ENCODE measurements at places on chromosomes 12 and 14.

GRCh38 chr14:79473651-79474050 lies 737.7 kb downstream of the DIO2 start:
- no peak for DNase-seq

DNA sequence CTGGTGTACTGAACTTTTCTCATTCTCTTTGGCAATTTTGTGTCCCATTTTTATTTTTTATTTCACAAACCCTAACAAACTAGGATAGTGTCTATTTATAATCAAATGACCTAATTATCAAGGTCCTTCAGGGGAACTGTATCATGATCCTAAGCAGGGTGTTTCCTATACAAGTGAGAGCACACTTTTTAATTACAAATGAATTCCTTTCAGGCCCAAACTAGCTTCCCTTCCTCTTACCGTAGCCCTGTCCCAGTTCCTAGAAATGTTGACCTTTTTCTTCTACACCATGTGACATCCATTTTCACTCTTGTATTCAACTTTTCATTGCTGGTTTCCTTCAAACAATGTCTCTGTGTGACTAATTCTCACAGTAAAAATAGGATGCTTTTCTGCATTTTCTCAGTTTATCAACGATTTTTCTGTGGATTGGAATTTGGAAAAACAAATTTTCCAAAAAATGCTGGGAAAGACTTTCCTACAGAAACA lies 411.4 kb downstream of the CCDC91 start:
- DNase-seq = no peak

- no peak for DNase-seq
Observed at GRCh38 chr14:53412819-53413675, 259.9 kb upstream of the DDHD1 start.

GRCh38 chr12:19298836-19299605 lies 140.3 kb upstream of the AEBP2 start:
- DNase-seq = no peak

DNA sequence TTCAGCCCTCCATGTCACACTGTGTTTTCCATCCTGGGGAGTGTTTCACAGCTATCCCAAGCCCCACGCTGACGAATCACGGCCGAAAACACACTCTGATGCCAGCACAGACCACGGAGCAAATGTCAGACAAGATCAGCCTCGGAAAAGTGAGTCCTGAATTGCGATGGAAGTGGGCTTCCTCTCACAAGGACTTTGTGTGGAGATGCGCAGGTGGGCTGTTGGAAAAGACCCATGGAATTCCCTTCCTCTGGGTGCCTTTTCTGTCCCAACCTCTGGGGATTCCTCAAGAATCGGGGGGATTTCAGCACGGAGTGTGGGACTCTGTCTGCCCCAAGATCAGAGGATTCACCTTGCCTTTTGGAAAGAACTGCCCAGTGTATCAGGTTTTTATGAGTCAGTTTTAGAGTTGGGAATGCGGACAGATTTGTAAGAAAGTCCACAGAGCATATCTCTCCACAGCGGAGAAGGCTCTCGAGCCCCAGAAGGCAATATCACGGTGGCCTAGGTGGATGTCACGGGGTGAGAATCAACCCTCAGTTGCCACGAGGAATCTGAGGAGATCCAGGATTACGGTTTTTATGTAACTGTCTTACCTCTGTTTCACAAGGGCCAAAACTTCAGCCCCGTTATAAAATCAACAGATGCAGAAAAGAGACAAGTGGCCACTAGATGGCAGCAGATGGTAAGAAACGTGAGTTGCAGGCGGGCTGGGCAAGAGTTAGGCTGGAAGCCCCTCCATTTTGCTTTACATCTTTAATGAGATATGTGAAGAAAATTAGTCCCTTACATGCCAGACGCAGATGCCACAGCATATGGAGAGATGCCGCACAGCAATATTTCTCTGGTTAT lies 201.9 kb downstream of the DAD1 start:
- DNase-seq = no peak
